HuH-7 (cell line): ENCODE measurements at places on chromosomes 12 and 14.

- no peak for DNase-seq
Observed at GRCh38 chr12:47843226-47843980, 23.7 kb upstream of the HDAC7 start.

GRCh38 chr14:21993837-21994236 is 320.2 kb upstream of the OR4E1 start:
- no peak for DNase-seq

DNA sequence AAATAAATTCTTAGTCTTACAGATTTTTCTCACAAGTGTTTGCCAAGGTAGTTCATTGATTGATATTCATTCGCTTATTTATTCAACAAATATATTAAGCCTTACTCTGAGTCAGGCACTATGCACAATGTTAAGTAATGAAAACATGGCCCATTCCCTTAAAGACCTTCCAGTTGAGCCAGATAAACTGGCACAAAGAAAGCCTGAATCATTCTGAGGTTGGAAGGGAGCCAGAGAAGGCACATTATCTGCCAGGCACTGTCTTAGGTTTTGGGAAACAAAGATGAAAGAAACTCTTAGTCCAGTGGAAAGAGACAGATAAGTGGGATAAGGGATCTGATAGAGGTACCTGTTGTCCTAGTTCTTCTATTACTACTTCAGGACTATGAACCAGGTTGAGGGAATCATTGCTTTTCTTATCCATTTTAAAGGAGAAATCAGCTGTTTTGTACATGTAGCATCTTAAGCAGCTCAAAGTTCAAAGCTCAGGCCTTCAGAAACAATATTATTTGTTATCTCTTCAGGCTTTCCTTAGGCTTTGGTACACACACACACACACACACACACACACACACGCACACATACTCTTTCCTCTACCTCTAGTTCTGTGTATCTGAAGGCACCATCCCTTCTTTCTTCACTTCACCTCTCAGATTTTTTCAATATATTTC is 27.0 kb downstream of the PDE6H start:
- no peak for DNase-seq

GRCh38 chr12:113935459-113935858 is 30.7 kb downstream of the RBM19 start:
- DNase-seq, result no peak

DNA sequence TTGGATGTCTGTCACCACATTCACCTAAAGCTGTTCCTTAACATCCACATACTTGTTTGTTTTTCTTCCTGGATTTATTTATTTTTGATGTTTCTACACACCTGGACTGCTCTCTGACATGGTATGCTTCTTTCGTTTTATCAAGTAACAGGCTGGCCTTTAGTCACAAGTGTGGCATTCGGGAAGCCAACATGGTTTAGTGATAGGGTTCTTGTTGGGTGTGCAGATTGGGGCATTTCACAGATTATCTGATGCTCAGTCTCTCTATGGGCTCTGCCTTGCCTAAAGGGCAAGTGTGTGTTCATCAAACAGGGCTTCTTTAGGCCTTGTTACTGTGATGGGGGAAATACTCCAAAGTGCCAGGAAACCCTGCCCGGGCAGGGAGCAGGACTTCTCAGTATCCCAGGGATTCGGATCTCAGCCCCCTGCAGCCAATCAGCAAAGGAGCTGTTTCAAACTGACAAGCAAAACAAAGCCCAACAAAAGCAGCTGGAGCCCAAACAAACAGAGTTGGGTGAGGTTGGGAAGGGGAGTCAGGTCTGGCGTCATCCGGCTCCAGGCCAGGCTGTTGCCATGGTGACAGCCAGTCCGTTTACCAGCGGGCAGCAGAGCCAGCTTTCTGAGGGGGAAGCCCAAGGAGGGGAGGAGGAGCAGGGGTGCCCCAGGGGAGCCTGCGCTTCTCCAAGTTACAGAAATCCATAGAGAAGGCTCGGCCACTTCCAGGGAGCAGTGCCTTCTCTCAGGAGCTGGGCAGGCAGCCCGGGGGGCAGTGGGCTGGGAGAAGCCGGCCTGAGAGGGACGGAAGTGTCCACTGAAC is 31.9 kb downstream of the FOS start:
- DNase-seq, result no peak

- DNase-seq, result no peak
Observed at GRCh38 chr14:95675486-95675885, 10.7 kb upstream of the TCL1B start.

DNA sequence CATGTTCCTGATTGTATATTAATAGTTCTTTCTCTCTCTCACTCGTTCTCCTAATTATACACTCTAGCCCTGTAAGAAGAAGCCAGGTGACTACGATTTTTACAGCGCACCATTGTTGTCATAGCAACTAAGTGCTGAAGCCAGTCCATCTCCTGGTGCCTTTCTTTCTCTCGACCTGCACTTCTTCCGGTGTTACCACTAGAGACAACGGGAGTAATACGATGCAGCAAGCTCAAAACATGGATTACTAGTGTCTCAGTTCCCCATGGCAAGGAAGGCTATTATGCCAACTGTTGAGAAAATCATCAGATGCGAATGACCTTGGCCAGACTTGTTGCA is 40.8 kb upstream of the DCD start:
- DNase-seq, result no peak

GRCh38 chr12:116610971-116611541 is 51.9 kb downstream of the MAP1LC3B2 start:
- DNase-seq, result no peak

GRCh38 chr12:122790393-122791075 is 16.2 kb downstream of the CCDC62 start:
- DNase-seq, result no peak
